CD4-positive, alpha-beta T cell treated with Interleukin-2 at 100 ng/mL for 4 hours (primary cell): ENCODE measurements at places on chromosomes 12 and 14.

- DNase-seq: peak; percentile 74
Observed at GRCh38 chr12:1591034-1591433, 3.3 kb downstream of the FBXL14 start.

DNA sequence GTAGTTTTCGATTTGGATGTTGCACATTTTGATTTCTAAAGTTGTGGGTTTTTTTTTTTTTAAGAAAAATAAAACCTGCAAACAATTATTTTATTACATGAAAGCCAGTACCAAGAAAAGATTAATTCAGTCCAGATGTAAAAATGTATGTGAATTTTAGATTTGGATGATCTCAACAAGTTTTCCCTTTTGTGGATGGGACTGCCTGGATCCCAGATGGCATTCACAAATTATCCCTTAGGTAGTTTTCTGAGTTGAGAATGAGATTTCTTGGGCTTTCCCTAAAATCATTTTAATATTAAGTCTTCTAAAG lies 2.8 kb downstream of the FRMD6 start:
- DNase-seq: no peak

DNA sequence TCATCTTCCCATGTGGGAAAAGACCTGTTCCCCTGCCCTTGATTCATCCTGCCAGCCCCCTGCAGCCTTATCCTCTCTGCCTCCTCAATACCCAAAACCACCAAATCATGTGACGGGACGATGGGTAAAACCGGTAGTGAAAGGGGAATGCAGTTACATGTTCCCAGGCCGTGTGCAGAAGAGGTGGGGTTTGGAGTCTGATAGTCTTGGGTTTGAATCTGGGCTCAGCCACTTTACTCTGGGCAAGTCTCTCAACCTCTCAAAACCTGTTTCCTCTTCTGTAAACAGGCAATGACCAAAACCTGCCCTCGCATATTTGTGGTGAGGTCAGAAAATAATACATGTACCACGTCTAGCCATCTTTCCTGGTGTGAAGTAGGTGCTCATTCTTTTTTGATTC lies 123.0 kb downstream of the PLXNC1 start:
- DNase-seq: no peak

- no peak for DNase-seq
Observed at GRCh38 chr12:13044906-13045299, 722 bp downstream of the FAM234B start.
